ENCODE measurements at places on chromosomes 2 and 18.

DNA sequence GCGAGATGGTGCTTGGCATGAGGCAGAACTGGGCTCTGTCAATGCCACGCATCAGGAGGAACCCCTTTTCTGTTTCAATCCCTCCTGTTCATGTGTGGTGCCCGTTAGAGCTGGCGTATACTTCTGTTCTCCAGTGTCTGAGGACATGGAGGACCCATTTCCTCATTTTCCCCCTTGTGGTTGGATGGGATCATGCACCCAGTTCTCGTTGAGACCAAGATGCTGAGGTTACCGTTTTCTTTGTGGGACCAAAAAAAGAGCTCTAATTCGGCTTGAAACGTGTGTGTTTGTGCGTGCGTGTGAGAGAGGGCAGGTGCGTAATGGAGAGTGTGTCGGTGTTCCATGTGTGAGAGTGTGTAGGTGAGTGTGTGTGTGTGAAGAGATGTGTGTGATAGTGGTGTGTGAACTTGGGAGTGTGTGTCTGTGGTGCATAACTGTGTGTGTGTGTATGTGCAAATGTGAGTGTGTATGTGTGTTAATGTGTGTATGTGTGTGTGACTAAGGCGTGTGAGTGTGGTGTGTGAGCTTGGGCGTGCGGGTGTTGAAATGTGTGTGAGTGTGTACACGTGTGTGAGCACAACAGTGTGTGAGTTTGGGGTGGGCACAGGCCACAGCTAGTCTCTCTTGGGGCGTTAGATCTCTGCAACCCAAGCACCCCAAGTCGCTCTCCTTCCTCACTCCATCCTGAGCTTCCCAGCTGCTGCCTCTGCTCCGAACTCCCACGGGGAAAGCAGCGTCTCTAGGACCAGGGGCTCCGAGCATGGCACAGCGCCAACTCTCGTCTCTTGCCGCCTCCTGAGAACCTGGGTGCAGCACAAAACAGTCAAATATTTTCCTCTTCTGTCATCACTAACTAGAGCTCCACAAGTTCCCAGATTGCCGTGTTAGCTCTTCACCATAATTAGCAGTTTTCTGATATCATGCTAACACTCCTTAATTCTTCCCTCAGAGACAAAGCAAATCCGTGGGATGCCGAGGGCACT, 75.8 kb downstream of the LONRF2 start:
- peak; percentile 11 for DNase-seq

DNA sequence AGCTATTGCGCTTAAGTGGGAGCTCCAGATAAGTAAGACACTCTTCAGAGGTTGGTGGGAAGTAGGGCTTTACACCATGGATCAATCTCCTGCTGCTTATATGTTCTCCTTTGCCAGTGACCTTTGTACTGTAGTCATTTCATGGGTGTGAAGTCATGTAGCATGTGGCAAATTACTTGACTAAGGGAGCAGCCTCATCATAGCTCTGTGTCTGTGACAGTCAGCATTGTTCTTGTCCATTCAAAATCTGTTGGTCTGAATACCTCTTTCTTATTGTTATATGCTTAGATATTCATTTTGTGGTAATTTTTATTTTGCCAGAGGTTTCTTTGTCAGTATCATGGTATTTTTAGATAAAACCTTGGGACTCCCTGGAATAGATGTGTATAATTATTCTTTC, 18.2 kb downstream of the SLC4A1AP start:
- no peak for DNase-seq

DNA sequence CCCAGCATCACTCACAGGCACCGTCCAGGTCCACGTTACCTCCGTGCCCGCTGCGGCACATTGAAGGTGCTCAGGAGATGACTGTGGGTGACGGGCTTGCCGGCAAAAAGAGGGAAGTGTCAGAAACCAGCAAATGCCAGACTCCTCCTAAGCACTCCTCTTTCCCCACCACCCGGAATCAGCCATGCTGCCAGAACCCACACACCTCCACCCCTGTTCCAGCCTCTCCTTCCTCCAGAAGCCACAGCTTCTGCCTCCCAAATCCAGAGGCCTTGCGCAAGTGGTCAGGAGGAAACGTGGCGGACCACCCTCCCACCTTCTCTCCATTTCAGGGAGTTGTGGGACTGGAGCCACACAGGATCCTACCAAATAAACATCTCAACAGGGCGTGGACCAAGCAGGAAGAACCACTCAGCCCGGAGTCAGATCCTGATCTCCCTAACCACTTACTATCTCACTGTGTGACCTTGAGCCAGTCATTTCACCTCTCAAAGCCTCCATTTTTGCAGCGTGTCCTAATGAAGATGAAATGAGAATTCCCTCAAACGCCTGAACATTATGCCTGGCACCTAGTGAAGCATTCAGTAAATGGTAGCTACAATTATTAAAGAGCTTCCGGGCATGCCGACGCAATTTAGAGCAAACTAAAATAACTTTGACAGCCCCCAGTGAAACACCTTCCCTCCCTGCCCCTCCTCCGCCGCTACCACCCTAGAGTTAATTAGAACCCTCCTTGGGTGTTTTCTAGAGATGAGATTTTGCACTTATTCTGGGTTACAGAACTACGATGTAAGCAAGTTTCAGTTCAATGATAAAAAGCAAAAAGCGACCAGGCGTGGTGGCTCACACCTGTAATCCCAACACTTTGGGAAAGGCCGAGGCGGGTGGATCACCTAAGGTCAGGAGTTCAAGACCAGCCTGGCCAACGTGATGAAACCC, 32.9 kb downstream of the SMAD7 start:
- no peak for DNase-seq

- DNase-seq = no peak
Measured at GRCh38 chr18:33541316-33541715, 36.7 kb upstream of the ASXL3 start.

DNA sequence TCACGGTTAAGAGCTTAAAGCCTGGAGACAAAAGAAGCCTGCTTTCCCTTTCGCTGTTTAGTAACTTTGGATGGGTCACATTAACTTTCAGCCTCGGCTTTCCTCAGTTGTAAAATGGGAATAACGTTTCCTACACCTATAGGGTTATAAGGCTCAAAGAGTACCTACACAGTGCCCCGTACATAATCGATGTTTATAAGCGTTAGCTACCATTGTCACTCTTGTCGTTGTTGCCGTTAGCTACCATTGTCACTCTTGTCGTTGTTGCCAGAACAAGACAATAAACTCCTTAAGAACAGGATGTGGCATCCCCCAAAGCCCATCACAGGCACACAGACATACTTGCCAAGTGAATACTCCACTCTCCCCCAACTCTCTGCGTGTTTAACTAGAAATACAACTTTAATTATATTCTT, 901 bp upstream of the MFSD6 start:
- no peak for DNase-seq

GRCh38 chr18:56723706-56724105, 72.5 kb downstream of the WDR7 start:
- no peak for DNase-seq

- DNase-seq = no peak
Measured at GRCh38 chr2:130756053-130756873, 923 bp downstream of the AMER3 start.

GRCh38 chr18:52313213-52313612, 26.8 kb upstream of the DCC start:
- DNase-seq = no peak

GRCh38 chr2:29238497-29238896, 123.3 kb downstream of the CLIP4 start:
- no peak for DNase-seq

GRCh38 chr2:215760557-215760956, 252.8 kb downstream of the MREG start:
- no peak for DNase-seq

Measured in CD4-positive, alpha-beta T cell treated with Interleukin-17A for 4 hours (primary cell).